ENCODE measurements at places on chromosomes 5 and 9.

DNA sequence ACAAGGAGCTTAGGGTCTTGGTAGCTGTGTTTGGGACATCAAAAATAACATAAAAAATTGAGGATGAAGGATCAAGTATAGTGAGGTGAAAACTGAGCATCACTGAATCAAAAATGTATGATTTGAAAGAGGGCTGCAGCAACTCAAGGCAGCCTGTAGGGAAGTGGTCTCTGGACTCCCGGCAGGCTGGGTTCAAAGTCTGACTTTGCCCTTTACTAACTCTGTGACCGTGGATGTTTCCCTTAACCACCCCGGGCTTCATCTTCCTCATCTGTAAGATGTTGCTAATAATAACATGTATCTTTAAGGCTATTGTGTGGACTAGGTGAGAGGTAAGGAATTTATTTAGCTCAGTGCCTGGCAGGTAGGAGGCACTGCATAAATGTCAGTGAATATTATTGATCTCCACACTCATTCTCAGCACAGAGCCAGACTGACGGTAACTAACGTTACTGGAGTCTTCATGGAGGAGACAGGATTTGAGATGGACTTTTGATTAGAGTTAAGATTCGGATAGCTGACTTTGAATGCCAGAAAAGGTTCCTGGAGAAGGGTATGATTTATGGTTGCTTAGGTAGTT, 367.3 kb downstream of the NDUFS4 start:
- no peak for DNase-seq

GRCh38 chr5:116645627-116646026, 71.0 kb upstream of the SEMA6A start:
- DNase-seq, result no peak

DNA sequence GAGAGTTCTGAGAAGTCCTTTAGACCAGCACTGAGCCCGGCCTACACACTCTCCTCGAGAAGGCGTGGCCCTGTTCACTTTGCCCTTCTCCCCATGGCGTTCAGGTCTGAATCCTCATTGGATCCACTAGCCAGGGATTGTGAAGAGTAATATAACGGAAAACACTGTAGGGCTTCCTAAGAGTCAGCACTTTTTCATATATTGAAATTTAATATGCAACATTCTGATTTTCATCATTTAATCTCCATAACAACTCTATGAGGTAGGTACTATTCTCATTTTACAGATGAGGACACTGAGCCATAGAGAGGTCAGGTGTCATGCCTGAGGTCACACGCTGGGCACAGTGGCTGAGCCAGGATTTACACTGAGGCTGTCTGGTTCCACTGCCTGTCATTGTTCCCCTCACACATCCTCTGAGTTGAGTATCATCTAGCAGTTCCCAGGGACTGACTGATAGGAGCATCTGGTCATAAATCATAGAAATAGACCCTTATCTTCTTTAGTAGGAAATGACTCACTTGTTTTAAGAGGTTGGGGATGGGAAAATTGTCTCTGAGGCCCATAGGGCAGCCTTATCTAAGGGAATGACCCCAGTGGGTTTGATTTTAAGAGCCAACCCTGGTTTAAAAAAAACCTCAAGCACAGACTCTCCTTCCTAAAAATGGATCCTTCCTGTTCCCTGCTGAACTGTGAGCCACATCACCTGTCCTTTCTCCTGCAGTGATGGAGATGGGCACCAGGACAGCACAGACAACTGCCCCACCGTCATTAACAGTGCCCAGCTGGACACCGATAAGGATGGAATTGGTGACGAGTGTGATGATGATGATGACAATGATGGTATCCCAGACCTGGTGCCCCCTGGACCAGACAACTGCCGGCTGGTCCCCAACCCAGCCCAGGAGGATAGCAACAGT, 41.2 kb downstream of the THBS4 start:
- no peak for DNase-seq

DNA sequence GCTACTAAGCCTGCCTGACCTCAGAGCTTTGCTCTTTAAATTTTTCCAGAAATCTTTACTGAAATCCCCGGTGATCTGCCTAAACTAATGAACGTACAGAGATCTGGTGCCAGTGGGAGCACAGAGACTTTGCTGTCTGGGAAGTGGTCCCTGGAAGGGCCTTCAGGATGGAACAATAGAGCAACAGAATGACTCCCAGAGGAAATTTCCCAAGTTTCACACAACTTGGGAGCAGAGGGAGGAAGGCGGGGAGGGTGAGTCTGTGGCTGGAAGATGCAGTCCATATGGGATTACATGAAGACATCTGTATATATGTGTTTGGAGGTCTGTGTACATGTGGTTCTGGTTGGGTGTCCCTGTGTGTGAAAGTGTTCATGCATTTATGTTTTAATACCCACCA, 638.3 kb downstream of the CCDC171 start:
- DNase-seq, result no peak

Data from right renal pelvis (tissue), 4 donors.